NCI-H1436 (cell line): ENCODE measurements at places on chromosomes 4 and X.

GRCh38 chr4:31272331-31273061 is 552.3 kb downstream of the PCDH7 start:
- DNase-seq: no peak

GRCh38 chr4:47101453-47101852 is 70.1 kb downstream of the GABRB1 start:
- no peak for DNase-seq

DNA sequence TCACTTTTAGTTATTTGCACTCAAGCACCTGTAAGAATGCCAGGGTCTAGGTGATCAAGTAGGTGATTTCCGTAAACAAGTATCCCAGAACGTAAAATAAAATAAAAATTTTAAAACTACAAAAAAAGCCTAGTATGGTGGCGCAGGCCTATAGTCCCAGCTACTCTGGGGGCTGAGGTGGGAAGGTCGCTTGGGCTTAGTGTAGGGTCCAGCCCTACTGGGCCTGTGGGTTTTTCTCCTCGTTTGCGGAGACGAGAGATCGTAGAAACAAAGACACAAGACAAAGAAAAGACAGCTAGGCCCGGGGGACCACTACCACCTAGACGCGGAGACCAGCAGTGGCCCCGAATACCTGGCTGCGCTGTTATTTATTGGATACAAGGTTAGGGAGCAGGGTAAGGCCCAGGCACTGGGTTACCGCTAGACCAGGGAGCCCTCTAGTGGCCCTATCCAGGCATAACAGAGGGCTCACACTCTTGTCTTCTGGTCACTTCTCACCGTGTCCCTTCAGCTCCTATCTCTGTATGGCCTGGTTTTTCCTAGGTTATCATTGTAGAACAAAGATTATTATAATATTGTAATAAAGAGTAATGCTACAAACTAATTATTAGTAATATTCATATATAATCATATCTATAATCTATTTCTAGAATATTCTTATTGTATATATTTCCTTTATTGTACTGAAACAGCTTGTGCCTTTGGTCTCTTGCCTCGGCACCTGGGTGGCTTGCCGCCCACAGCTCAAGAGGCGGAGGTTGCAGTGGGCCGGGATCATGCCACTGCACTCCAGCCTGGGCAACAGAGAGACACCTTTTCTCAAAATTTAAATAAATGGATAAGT is 38.4 kb downstream of the SAGE1 start:
- peak; percentile 26 for DNase-seq

DNA sequence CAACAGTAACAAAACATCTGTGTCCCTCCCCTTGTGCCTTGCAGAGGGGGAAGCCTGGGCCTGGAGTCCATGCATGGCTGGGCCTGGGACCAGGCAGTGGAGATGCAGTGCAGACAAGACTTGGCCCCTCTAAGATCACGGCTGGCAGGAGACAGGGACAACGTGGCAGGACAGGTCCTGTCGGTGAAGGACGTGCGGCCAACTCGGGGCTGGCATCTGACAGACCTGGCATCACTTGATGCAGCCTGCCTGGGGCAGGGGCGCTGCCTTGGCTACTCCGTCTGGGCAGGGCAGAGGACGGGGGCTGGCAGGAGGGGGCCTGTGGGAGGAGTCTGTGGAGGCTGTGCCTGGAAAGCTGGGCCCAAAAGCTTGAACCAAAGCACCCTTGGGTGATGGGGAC is 112.1 kb downstream of the CPZ start:
- no peak for DNase-seq

GRCh38 chr4:132662456-132662855 is 486.6 kb upstream of the PCDH10 start:
- DNase-seq: no peak

GRCh38 chr4:29326816-29327215 is 1393.4 kb upstream of the PCDH7 start:
- no peak for DNase-seq

GRCh38 chr4:38891051-38891983 is 23.7 kb downstream of the FAM114A1 start:
- no peak for DNase-seq

DNA sequence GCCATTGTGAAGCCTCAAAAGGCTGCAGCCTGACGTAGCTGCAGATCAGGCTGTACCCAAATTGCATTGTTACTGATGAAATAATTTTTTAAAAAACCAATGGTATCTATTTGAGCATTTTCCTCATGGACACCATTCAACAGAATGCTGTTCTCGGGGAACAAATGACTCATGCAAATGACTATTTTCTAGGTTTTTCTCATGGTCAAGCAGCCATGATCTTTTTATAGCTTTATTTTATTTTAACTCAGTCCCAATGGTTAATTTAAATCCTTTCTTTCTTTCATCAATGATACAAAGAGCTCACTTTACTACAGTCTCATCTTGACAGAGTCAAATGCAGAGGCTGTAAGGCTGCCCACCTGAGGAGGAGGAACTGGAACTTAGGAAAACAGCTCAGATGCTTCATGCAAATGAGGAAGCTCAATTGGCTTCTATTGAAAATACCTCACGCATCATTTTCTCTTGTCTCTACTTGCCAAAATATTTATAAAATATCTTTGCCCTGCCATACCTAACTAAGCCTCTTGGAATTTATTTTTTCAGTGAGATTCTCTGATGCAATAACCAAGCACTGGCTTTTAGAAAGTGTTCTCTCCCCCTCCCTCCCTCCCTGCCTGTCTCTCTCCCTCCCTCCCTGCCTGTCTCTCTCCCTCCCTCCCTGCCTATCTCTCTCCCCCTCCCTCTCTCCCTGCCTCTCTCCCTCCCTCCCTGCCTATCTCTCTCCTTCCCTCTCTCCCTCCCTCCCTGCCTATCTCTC is 81.0 kb downstream of the SORBS2 start:
- no peak for DNase-seq

GRCh38 chr4:86587381-86588140 is 6.6 kb upstream of the PTPN13 start:
- no peak for DNase-seq

GRCh38 chrX:154751203-154751668 is 359 bp upstream of the GAB3 start:
- no peak for DNase-seq

DNA sequence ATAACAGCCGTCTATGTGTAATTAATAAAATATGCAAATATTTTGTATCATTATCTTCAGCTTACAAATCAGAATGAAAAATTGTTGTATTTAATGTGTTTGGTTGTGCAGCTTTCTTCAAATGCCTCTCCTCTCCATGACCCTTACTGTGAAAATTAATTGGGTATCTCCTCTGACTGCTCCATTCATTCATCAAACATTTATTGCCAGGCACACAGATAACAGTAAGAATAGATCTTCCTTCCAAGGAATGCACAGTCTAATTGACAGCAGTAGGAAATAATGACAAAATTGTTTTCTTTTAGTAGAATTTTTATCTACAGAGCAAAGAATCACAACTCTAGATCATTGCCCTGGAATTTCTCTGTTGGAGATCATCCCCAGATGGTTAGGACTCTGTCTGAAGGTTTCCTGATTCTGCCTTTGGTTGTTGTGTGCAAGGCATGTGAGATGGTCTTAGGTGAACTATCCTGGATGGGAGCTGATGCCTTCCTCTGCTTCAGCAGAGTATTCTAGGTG is 395.0 kb upstream of the FAT1 start:
- DNase-seq: no peak

GRCh38 chrX:96373047-96373355 is 311.6 kb upstream of the DIAPH2 start:
- DNase-seq: no peak

DNA sequence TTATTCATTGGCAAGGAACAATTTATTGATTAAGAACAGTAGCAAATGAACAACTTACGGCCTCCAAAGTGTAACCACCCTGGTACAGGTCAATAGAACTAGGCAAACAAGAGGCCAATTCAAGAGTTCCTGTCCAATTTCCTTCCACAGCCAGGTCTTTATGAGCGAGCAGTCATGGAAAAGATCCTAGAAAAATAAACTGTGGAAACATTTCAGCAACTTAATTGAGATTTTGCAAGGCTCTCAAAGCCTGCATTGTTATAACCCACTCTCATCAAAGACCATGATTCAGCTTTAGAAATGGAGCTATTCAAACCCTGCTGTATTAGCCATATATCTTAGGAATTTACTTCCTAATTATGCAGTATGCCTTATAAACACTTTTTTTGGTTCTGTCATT is 43.6 kb downstream of the UNC5C start:
- no peak for DNase-seq

DNA sequence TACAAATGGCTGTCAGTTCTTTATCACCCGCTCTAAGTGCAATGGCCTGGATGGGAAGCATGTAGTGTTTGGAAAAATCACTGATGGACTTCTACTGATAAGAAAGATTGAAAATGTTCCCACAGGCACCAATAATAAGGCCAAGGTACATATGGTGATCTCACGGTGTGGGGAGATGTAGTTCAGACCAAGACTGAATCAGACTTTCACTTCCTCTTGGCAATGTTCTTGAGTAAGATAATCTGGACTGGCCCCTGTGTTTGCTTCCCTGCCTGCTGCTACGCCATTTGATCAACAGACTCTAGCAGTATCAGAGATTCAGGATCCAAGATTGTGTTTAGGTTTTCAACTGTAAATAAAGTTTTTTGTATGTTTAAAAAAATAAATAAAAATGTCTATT is 682.2 kb upstream of the AMOT start:
- DNase-seq: no peak

GRCh38 chr4:163467082-163467770 is 6.3 kb downstream of the TKTL2 start:
- no peak for DNase-seq

DNA sequence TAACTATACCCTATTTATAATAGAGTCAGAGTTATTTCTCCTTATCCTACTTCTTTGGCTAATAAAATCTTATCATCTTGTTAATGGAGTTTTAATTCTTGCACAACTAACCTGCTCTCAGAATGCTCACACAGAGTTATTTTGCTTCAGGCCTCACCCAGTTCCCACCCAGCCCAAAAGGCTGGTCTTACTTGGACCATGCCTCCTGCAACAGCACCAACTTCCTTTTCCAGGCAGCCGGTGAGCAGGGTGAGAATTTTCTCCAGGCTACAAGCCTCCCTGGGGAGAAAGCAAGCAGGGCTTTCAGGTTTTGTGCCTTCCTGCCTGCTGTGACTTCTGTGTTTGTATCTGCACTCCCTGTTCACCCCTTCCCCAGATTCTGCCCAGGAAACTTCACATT is 29.1 kb upstream of the BANK1 start:
- DNase-seq: no peak

DNA sequence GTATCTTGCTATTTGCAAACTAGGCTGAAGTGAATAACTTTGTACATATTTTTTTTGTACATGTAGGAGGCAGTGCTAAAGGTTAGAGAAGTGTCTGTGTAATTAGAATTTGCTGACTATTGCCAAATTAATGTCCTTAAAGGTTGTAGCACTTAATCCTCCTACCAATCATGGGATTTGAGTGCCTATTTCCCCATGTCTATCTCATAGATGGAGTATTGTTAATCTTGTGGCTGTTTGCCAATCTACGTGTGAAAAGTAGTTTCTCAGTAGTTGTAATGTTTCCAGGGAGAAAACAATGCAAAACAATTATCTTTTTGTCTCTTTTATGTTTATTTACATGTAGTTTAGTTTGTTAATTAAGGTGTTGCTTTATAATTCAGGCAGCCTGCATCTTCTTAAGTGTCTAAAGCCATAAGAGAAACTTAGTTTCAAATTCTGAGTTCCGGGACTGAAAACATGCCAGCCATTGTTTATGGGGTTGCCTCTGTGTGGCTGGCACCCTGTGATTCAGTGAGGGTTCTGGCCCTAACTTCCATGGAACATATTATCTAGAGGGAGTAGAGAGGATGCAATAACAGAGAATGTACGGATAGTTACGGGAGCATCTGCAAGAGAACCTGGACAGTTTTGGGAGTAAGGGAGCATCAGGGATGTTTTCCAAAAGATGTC is 142.4 kb downstream of the KLHL8 start:
- DNase-seq: no peak

DNA sequence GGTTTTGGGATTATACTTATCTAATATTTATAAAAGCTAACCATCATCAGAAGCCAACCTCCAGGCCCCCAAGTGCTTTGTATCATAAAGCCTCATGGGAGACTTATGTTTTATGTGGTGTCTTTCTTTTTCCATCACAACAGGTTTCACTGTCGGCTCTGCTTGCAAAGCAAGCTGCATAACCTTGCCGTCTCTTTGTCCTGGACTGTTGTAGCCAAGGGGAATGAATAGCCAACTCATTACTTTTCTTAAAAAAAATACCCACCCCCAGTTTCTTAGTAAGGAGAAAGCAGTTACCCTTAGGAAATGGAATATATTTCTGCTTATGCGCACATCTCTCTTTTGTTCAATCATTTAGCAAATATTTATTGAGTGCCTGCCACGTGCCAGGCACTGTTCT is 40.7 kb downstream of the FAM184B start:
- DNase-seq: no peak

DNA sequence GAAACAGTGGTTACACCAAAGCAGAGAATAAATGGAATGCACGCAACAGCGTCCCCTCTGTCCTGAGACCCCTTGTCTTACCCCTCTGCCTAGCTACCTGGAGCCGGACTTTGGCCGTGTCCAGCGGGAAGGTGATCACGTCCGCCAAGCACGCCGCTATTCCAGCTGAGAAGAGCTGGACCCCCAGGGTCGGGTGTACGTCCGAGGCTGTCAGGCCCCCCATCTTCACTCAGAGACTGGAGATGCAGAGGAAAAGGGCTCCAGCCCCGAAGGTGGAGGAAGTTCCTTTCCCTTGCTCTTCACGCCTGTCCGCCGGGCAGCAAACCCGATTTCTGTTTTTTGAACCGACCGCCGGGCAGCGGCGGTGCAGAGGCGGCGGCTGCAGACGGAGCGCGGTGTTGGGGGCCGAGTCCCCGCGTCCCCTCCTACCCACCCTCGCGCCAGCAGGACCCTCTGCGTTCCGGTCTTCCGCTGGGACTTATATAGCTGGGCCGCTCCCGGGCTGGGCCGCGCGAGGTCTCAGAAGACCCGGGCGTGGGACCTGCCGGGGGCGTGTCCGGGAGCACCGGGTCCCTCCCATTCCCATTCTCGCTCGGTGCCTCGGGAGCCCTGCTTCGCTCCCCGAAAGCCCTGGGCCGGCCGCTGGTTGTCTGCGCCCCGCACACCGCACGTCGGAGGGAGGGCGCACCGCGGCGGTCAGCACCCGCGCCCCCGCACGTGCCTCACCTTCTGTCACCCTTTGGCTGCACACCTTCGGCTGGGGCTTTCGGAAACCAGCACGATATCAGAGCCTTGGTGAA is at the start of gene UCP1:
UCP1 (minus strand) TSS at position 455 of the 800 bp plus-strand sequence; CDS start at position 223, 232 bp downstream.
- no peak for DNase-seq

DNA sequence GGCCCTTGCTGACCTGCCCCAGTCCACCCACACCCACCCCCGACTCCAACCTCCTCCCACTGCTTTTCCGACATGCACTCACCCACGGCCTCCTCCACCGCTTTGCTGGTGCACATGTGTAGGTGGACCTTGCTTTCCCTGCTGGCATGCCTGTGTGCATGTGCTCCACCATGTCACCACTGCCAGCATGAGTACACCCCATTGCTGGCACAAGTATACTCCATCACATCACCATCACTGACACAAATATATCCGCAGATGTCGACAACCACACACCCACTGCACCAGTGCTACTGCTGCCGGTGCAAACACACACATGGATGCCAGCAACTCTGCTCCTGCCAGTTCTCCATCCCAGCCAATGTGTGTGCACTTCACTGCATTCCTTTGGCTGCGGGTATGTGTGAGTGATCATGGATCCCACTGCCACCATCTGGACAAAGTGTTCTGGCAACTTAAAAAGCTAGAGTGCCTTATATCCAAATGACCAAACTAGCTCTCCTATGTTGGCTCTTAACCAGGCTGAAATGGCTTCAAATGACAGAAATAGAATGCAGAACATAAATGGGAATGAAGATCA is 1072.3 kb downstream of the RAPGEF2 start:
- DNase-seq: no peak

GRCh38 chrX:71214604-71215337 is 8.3 kb upstream of the GJB1 start:
- no peak for DNase-seq

- DNase-seq: no peak
Measured at GRCh38 chr4:16160457-16160856, 65.8 kb downstream of the TAPT1 start.
